Nucleus accumbens (tissue), 56 donors: ENCODE measurements at places on chromosomes 4 and X.

GRCh38 chrX:11189097-11189496, 78.0 kb downstream of the HCCS start:
- no peak for DNase-seq

- no peak for DNase-seq
Measured at GRCh38 chrX:40845331-40845911, 110.1 kb upstream of the MED14 start.

DNA sequence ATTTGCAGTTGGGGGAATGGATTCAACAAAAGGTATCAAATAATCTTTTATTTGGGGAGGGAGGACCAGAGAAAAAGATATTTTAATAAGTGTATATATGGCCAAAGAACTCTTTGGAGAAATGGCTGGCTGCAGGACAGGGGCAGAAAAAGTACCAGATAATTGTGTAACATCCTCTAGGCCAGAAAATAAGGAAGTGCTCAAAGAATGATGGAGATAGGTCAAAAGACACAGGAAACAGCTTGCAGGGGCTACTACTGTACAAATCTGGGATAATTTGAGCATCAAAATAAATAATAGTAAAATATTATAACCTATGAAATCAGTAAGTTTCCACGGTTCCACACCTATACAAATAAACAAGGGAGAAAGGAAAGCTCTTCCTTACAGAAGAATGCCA, 34.8 kb downstream of the KLHL5 start:
- DNase-seq, result no peak

- DNase-seq, result peak; percentile 26
Measured at GRCh38 chr4:30720021-30720660, at the start of gene PCDH7. TSS of gene PCDH7 (plus strand) at chr4:30720369. CDS start at chr4:30721423, 1,054 bp downstream.

- no peak for DNase-seq
Measured at GRCh38 chr4:69092190-69092589, 4.1 kb upstream of the UGT2B7 start.

DNA sequence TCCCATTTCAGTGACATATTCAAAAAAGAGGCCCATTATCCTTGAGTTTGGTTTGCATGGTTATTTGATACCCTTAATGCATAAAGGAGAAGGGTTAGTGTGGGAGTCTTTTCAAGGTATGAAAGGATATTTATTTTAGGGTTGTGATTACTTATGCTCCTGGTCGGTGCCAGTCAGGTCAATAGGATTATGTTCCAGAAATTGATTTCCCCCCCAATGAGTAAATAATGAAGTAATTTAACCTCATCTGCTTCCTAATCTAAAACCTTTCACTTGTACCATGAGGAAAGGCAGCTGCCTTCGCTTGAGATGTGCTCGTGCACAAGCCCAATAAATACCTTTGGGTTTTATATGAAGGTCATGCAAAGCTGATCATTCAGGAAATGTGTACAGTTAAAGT, 55.0 kb upstream of the NR0B1 start:
- no peak for DNase-seq

- DNase-seq, result no peak
Measured at GRCh38 chr4:16337936-16338335, 111.7 kb upstream of the TAPT1 start.

DNA sequence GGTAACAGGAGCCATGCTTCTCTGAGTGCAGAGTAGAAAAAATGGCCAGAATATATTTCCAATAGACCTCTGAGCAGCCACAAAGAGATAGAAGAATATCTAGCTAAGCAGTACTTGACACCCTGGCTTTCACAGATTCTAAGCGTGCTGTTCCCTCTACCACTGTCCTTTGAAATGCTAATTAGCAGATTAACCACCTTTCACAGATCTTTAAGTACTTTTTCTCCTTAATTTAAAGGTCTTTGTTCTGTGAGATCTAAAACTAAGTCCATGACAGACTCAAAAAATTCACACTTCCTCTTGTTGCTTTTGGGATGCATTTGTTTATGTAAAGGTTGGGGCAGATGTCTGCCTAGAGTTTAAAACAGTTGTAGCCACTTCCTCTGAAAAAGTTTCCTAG, 28.3 kb upstream of the MAGEC2 start:
- DNase-seq, result no peak

DNA sequence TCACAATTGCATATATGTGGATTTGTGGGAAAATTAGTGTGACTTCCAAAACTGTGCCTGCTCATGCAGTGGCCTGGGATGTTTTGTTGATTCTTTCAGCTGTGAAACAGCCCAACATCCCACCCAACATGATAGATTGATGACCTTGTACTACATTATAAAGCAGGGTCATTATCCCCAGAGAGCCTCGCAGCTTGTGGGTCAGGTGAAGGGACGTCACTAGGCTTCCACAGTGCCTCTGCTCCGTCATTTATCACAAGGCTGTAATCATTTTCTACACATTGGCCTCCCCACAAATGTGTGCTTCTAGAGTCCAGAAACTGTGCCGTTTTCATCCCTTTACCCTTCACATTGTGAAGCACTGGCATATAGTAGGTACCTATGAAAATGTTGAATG, 31.6 kb downstream of the ALPK1 start:
- no peak for DNase-seq

- DNase-seq, result no peak
Measured at GRCh38 chr4:19425146-19425545, 826.6 kb upstream of the SLIT2 start.

- no peak for DNase-seq
Measured at GRCh38 chrX:153514259-153514658, 3.2 kb upstream of the ATP2B3 start.
